ENCODE measurements at places on chromosomes 11 and 22.

DNA sequence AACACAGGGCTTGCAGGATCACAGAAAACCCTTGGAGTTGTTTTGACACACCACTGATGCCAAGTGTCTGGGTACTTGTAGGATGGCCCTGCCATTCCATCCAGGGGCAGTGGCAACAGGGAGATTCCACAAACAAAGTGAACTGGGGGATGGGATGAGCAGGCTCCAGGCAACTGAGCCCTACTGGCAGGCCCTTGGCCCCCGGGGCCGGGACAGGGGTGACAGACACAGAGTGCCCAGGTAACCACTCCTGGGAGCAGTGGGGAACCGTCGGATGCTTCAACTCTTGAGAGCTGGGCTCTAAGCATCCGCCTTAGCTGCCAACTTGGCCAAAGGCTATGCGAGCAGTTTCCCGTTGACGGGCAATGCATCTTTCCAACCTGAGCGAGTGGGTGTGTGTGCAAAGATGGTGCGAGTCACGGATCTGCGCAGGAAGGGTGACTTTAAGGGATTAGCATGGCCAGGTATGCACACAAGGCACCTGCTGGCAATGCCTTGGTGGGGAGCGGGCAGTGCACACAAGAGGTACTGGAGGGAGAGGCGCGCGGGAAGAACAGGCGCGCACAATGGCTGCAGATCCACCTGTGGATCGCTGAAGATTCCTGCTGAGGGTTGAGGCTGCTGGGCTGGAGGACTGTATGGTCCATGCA, 83.1 kb upstream of the PRODH start:
- no peak for DNase-seq

- no peak for DNase-seq
Observed at GRCh38 chr22:50444663-50445062, 30.2 kb downstream of the SBF1 start.

- DNase-seq: no peak
Observed at GRCh38 chr22:39448205-39449054, 8.4 kb upstream of the MGAT3 start.

DNA sequence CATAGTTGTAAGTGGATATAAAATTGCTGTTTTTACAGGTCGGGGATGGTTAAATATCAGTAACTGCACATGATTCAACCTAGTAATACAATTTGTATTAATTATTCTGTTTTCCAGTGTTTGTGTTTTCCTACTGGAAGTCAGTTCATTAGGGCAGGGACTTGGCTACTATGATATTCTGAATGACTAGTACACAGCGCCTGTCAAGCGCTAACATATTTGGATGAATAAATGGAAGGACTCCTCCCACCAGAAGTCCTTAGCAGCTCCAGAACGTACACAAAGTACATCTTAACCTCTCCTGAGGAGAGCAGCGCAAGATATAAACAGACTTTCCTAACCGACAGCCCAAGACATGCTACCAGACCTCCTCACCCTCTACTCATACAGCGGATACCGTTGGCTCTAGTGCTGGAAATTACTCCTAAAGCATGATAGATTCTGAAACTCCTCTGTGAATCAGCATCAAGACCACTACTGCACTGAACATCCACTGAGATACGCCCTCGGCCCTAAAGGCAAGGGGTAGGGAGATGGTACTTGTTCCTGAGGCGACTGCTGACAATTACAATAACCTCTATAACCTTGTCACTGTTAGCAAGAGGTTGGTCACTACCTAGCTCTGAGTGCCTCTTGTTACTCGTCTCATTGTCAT, 79.1 kb downstream of the RDX start:
- no peak for DNase-seq

DNA sequence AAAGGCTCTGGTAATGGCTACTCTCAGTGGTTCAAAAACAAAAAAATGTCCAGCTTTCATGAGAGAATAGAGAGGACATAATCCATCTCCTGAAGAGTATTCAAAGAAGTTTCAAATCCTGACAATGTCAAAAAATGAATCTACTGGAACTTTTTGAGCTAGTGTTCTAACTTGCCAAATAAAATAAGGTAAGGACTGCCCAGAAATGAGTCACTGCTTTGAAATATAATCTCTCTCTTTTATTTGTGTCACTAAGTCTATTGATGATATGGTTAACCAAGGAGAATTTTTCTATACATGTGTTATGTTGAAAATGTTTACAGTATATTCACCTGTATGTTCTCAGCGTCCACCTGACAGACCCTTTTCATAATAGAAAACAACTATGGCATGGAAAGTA, 3.4 kb downstream of the GUCY1A2 start:
- DNase-seq: no peak

GRCh38 chr11:6629892-6630631, 10.8 kb upstream of the TPP1 start:
- no peak for DNase-seq

- no peak for DNase-seq
Observed at GRCh38 chr11:71251761-71252268, 562 bp downstream of the SHANK2 start.

GRCh38 chr11:130819625-130820024, 96.7 kb downstream of the SNX19 start:
- no peak for DNase-seq

DNA sequence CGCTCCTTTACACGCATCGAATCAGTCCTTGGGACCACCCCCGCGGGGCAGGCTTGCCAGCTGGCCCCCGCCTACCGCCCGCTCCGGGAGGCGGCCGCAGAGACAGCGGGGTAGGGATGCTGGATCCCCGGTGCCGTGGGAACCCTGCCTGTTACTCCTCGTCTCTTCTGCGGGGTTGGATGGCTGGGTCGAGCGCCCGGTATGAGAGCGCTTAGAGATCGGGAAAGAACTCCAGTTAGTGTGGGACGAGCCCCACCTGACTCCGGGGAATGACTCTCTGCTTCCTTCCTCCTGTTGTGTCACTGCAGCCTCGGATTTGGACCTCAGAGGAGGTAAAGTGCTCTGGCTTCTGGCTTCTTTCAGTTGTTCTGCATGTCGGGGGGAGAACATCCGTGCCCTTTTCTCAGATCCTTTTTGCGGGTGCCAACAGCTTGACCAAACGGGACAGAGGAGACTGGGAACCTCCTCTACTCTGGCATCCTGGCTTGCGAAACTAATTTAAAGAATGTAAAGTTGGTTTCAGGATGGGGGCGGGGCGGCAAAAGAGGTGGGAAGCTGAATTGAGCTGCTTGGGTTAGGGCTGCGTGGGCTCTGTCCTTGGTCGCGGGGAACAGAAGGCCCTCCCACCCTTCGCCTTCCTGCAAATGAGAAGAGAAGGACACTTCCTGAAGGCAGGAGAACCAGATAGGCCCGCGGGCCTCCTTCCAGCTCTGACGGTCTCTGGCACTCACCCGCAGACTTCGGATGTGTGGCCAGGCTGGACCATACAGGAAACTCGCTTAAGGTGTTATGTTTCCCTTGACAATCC, 938 bp downstream of the LAYN start:
- DNase-seq: no peak

DNA sequence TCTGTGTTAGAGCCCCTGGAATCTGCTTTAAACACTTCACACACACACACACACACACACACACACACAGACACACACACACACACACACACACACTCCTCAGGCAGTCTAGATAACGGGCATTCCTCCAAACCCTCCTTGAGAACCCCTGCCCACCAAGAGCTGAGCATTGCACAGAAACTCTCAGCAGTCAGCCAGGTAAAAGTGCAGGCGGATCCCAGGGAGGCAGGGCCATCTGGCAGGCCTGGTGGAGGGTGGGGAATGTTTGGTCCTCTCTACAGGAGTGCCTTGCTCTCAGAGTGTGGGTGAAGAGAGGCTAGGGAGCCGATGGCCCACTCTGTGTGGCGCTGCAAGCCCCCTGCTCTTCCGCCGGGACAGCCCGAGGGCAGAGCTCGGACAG, 190.2 kb downstream of the BUD13 start:
- DNase-seq: no peak

DNA sequence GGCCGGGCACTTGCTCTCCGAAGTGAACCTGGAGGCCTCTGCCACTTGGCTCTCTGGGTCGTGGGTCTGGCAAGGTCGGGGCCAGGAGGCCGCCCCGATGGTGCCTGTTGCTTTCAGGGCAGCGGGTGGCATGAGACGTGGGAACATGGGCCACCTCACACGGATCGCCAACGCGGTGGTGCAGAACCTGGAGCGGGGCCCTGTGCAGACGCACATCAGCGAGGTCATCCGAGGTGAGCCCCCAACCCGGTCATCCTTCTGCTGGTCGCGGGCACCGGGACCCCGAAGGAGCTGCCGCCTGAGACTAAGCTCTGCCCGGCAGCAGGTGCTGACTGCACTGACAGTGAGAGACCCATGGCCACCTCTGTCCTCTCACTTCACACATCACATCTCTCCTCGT, 40.0 kb downstream of the SBF1 start:
- no peak for DNase-seq

All from activated gamma-delta T cell treated with Interleukin-2 at 50 U/mL for 16 hours (primary cell).